Effector memory CD8-positive, alpha-beta T cell (primary cell): ENCODE measurements at places on chromosomes 1 and 21.

DNA sequence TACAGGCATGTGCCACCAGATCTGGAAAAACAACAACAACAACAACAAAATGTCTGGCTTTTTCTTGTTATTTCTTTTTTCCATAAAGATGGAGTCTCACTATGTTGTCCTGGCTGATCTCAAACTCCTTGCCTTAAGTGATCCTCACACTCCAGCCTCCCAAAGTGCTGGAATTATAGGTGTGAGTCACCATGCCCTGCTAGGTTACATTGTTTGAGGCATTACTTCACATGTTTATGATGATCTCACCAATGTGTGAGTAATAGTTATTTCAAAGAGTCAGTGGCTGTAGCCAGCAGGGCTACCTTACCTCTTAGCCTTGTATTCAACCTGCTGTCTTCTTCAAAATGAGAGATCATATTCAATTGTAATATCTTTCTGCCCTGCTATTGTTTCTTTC, 445.7 kb downstream of the AMY1C start:
- no peak overlapping the region for H3K4me3 ChIP-seq
- no peaks in the 10 kb centered on the region for H3K27me3 ChIP-seq
- no peak overlapping the region for H3K27ac ChIP-seq
- no peak for DNase-seq

GRCh38 chr1:53625766-53626520, 113.0 kb downstream of the GLIS1 start:
- H3K27ac ChIP-seq: no peak overlapping the region
- H3K4me1 ChIP-seq: no peaks in the 10 kb centered on the region
- H3K27me3 ChIP-seq: no peaks in the 10 kb centered on the region
- no peak for DNase-seq
- H3K36me3 ChIP-seq: no peaks in the 10 kb centered on the region
- H3K4me3 ChIP-seq: no peak overlapping the region

DNA sequence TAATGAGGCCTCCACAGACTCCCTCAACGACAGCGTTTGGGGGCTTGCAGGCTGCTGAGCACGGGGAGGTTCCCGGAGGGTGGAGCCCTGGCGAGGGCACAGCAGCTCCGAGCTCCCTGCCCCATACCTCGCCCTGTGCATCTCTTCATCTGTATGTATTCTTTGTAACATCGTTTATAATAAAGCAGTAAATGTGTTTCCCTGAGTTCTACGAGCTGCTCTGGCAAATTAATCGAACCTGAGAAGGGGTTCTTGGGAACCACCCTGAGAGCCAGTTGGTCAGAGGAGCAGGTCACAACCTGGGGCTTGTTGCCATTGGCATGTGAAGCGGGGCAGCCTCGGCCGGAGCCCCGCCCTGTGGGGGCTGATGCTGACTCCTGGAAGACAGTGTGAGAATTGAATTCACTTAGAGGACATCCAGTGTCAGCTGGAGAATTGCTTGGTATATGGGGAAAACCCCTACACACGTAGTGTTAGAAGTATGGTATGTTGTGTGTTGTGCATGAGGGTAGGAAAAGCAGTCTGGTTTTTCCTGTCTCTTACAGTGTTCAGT, 11.5 kb downstream of the SLC37A1 start:
- DNase-seq: no peak
- peak overlapping the region; percentile 74 for H3K4me3 ChIP-seq
- H3K4me1 ChIP-seq: peaks cover 35% of the 10 kb centered on the region
- peaks cover 39% of the 10 kb centered on the region for H3K36me3 ChIP-seq
- H3K27me3 ChIP-seq: no peaks in the 10 kb centered on the region

DNA sequence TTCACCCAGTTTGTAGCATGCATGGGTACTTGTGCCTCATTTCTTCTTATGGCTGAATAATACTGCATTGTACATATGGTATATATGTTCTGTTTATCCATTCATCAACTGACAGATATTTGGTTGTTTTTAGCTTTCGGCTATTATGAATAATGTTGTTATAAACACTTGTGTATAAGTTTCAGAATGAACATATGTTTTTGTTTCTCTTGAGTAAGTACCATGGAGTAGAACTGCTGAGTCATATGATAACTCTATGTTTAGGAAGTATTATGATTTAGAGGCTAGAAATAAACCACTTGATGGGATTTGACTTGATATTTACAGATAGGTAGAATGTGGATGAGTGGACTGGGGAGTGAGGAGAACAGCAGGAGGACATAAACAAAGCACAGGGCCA, 48.6 kb downstream of the WNT2B start:
- H3K4me1 ChIP-seq: no peaks in the 10 kb centered on the region
- no peak overlapping the region for H3K4me3 ChIP-seq
- DNase-seq: no peak
- peaks cover 10% of the 10 kb centered on the region for H3K36me3 ChIP-seq

DNA sequence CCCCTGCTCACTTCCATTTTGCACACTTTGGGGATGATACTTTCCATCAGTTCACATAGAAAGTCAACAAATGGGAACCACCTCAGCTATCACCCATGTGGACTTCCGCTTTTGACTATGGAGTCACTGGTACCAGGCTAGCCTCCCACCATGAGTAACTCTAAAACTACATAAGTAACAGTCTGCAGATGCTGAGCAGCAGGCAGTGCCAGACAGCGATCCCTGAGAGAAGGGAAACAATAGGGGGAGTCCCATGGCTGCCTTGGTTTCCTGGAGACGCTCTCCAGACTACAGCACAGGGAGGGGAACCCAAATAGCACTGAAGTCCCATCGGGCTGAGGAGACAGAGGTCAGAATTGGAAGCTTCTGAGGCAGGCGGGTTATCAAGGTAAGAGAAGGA, 2.8 kb upstream of the TFF2 start:
- H3K4me1 ChIP-seq: no peaks in the 10 kb centered on the region
- DNase-seq: no peak
- peaks cover 41% of the 10 kb centered on the region for H3K27me3 ChIP-seq
- H3K4me3 ChIP-seq: no peak overlapping the region
- peaks cover 2% of the 10 kb centered on the region for H3K36me3 ChIP-seq

DNA sequence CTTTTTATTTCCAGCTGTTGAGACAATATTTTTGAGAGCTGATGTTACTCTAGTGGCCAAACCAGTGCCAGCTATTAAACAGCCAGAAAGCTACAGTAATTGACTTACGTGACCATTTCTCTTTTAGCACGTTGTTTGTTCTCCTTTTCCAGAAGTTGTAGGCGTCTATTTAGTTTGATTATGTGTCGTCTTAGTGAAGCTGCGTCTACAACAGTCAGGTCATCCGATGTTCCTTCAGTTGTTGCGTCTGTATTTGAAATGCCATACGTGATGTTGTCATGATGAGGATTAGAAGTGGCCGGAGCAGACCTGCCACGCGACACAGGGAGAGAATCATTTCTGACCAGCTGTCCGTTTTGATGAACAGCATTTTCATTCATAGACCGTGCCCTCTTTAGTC, 38.2 kb downstream of the TMEM51 start:
- H3K27ac ChIP-seq: no peak overlapping the region
- no peak overlapping the region for H3K4me3 ChIP-seq
- no peaks in the 10 kb centered on the region for H3K4me1 ChIP-seq
- H3K27me3 ChIP-seq: peaks cover 30% of the 10 kb centered on the region

GRCh38 chr1:18948913-18949685, 7.4 kb downstream of the IFFO2 start:
- no peaks in the 10 kb centered on the region for H3K27me3 ChIP-seq
- no peak for DNase-seq
- H3K27ac ChIP-seq: peak overlapping the region; percentile 100
- peaks cover 86% of the 10 kb centered on the region for H3K4me1 ChIP-seq
- peak overlapping the region; percentile 86 for H3K4me3 ChIP-seq
- H3K36me3 ChIP-seq: peaks cover 94% of the 10 kb centered on the region

GRCh38 chr1:213492161-213493041, 441.4 kb downstream of the RPS6KC1 start:
- H3K27me3 ChIP-seq: peaks cover 10% of the 10 kb centered on the region
- DNase-seq: no peak
- no peaks in the 10 kb centered on the region for H3K36me3 ChIP-seq
- no peaks in the 10 kb centered on the region for H3K4me1 ChIP-seq
- H3K4me3 ChIP-seq: no peak overlapping the region
- H3K27ac ChIP-seq: no peak overlapping the region

- H3K4me3 ChIP-seq: peak overlapping the region; percentile 91
- no peaks in the 10 kb centered on the region for H3K27me3 ChIP-seq
- peaks cover 46% of the 10 kb centered on the region for H3K4me1 ChIP-seq
- peak overlapping the region; percentile 100 for H3K27ac ChIP-seq
- no peak for DNase-seq
- H3K36me3 ChIP-seq: peaks cover 51% of the 10 kb centered on the region
These were observed 463 bp upstream of the PRRC2C start for GRCh38 chr1:171484760-171485374.

DNA sequence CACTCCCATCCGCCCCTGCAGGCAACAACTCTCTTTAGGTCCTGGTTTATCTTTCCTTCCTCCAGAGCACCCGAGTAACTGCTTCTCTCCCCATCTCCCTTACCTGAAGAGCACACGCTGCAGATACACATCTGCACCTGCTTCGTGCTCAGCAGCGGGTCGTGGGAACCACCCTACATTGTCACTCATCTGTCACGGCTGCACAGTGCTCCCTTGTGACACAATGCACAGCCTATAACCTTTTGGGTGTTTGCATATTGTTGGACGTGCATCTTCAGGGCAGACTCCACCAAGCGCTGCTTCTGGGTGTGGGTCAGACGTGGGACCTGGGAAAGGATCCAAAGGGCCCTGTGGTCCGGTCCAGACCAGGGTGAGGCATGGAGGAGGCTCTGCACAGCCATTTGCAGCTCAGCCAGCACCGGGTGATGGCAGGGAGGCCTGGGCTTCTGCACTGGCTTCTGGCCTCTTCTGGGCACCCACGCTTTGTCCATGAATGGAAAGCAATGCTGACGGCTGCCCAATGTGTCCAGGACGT, 42.5 kb downstream of the WDR4 start:
- H3K4me3 ChIP-seq: no peak overlapping the region
- no peak for DNase-seq

GRCh38 chr1:224321706-224322105, 8.3 kb downstream of the NVL start:
- peak overlapping the region; percentile 35 for H3K27ac ChIP-seq
- peaks cover 14% of the 10 kb centered on the region for H3K36me3 ChIP-seq
- no peak overlapping the region for H3K4me3 ChIP-seq
- H3K27me3 ChIP-seq: no peaks in the 10 kb centered on the region

DNA sequence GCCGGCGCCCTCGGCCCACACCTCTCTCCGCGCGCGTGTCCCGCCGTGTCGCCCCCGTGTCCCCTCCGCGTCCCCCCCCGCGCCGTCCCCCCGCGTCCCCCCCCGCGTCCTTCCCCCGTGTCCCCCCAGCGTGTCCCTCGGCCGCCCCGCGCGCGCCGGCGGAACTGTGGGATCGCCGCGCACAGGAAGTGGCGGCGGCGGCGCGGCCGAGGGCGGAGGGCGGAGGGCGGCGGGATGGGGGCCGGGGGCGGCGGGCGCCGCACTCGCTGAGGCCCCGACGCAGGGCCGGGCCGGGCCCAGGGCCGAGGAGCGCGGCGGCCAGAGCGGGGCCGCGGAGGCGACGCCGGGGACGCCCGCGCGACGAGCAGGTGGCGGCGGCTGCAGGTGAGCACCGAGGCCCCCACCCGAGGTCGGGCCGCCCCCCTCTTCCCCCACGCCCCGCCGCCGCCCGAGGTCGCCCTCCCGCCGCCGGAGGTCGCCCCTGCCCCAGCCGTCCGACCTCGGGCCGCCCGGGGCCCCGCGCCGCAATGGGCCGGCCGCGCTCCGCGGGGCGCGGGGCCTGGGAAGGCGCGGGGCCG, at the start of gene AGPAT3:
TSS of gene AGPAT3 (plus strand) at position 262 of the 578 bp plus-strand sequence. CDS start 94,459 bp downstream, outside the sequence.
- peaks cover 17% of the 10 kb centered on the region for H3K36me3 ChIP-seq
- peaks cover 33% of the 10 kb centered on the region for H3K4me1 ChIP-seq
- H3K27ac ChIP-seq: peak within 1 kb of the TSS; percentile 91
- peak within 1 kb of the TSS; percentile 83 for H3K4me3 ChIP-seq
- H3K27me3 ChIP-seq: no peaks in the 10 kb centered on the region
- peak; percentile 18 for DNase-seq

DNA sequence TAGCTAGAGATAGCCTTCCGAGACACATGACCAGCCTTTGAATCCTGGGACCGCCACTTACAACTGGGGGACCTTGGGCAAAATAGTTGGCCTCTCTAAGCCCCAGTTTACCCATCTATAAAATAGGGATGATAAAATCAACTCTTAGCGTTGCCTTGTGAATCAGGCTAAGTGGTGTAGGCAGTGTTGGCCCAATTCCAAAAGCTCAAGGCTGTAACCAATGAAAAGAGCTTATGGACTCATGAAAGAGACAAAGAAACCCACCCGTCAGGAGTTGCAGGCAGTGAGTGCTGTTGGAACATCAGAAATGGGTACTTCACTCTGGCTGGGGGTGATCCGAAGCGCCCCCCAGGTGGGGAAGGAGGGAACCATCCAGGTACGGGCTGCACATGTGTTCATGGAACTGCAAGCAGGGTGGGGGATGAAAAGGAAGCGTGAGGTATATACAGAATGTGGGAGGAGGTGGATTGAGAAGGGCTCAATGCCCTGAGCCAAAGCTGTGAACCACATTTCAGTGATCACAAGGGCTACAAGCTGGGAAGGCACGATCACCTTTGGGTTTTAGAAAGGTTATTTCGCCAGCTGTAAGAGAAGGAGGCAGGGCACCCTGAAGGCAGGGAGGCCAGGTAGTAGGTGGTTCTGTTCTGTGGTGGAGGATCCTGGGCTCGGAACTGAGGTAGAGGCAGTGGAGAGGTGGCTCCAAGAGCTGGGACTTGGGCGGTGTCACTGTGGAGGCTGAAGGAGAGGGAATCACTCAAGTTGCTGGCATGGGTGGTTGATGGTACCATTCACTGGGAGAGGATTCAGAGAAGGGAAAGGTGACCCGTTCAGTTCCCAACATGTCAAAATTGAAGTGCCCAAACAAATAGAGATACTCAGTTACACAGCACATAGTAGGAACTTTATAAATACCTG, 11.4 kb upstream of the KIAA1614 start:
- no peak overlapping the region for H3K27ac ChIP-seq
- peaks cover 23% of the 10 kb centered on the region for H3K27me3 ChIP-seq
- DNase-seq: no peak
- no peaks in the 10 kb centered on the region for H3K36me3 ChIP-seq

DNA sequence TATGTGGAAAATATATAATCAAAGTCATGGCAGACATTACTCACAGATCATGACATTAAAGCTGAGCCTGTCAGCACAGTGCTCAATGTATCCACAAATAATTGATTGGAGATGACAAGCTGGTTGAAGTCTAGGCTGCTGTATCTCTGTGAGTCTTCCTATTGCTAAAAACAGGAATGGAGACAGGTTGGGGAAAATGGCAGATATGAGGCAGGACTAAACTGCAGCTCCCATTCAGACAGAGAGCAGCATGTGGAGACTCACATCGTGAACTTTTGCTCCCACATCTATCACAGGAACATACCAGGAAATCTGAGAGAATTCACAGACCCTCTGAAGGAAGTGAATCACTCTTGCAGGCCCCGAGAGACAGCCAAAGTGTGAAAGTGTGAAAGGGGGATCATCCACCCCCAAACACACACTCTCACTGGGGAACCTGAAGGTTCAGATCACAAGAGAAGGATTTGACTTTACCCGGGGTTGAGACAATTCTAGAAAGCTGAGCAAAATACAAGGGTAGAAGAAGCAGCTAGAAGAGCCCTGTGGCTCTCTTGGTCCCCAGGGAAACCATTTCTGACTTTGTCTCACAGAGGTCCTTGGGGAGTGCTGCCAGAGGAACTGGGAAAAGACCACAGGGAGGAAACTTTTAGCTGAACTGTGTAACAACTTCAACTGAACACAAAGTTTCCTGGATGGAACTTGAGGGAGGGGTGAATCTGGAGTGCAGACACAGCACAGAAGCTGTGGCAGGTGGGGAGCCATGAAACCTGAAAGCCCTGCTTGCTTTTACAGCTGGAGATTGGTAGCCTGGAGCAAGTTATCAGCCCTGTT, 173.4 kb downstream of the S1PR1 start:
- no peaks in the 10 kb centered on the region for H3K36me3 ChIP-seq
- H3K4me1 ChIP-seq: peaks cover 5% of the 10 kb centered on the region
- H3K27ac ChIP-seq: no peak overlapping the region
- peaks cover 20% of the 10 kb centered on the region for H3K27me3 ChIP-seq
- DNase-seq: no peak
